ENCODE measurements at places on chromosomes 11 and 22.

- peak; percentile 68 for DNase-seq
Measured at GRCh38 chr22:50473088-50473487, 1.7 kb downstream of the SBF1 start.

GRCh38 chr11:119876841-119877240 lies 147.8 kb upstream of the NECTIN1 start:
- DNase-seq = no peak

GRCh38 chr11:31442086-31442485 lies 67.3 kb downstream of the IMMP1L start:
- no peak for DNase-seq

DNA sequence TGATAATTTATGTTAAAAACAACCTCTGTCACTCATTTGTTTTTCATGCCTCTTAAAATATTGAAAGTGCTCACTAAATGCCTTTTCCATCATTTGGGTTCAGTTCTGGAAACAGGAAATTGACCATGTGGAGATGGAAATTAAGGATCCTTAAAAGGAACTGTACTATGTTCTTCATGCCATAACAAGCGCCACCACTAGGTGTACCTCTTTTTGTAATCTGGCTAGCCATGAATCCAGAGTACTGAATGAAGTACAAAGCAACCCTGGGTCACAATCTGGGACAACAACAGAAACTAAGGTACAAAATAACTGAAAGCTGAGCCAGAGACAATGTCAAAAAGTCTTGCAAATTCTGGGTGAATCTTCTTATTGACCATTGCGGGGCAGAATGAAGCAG lies 559.1 kb downstream of the FAM181B start:
- no peak for DNase-seq

GRCh38 chr11:120180551-120181232 lies 30.1 kb upstream of the OAF start:
- DNase-seq = no peak

DNA sequence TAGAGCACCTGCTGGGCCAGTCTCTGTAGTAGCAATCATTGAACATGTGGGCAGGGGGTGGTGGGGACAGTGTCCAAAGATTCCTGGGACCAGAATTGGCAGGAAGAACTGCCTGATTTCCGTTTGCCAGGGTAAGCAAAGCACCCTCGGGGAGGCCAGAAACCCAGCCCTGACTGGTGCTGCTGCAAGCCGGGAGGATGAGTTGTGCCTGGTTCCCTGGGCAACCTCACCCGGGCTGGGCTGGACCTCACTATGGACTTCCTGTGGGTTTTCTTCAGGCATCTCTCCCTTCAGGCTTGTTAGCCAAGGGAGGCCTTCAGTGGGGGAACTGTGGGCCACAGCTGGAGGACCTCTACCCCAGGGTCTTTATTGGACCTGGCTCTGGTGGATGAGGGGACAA lies 8.0 kb upstream of the POU2F3 start:
- no peak for DNase-seq

GRCh38 chr22:34798605-34799004 lies 267.4 kb upstream of the ISX start:
- no peak for DNase-seq

DNA sequence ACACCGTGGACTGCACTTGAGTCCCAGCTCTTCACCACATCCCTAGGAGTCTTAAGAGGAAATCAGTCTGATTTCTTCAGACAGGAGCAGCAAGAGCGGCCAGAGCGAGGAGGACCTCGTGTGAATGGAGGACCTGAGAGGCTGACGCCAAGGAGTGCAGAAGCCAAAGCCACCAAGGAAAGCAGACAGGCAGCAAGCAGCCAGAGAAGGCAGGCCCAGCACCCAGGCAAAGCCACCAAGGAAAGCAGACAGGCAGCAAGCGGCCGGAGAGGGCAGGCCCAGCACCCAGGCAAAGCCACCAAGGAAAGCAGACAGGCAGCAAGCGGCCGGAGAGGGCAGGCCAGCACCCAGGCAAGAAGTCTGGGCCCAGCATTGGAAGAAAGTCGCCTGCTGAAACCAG lies 11.8 kb downstream of the CYB561A3 start:
- no peak for DNase-seq

- DNase-seq = no peak
Measured at GRCh38 chr11:3942956-3943497, 87.6 kb downstream of the STIM1 start.

DNA sequence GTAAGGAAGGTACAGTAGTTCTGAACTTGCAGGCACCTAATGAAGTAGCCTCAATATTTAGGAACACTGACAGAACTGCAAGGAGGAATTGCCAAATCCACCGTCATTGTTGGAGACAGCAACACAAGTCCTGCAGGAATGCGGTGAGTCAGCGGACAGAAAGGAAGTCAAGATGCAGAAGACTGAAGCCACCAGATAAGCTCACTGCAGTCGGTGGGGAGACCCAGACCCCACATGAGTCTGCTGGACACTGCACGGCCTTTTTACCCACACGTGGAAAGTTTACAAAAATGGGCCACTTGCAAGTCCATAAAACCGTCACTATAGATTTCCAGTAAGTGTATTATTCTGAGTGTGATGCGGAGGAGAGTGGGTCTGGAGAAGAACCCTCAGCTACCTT lies 1471.6 kb downstream of the TBC1D22A start:
- no peak for DNase-seq

GRCh38 chr11:106939157-106939556 lies 79.1 kb downstream of the GUCY1A2 start:
- DNase-seq = no peak

- DNase-seq = no peak
Measured at GRCh38 chr11:88709567-88709966, 356.2 kb downstream of the GRM5 start.

- DNase-seq = no peak
Measured at GRCh38 chr22:27195094-27195493, 537.7 kb downstream of the MIAT start.

GRCh38 chr11:70503468-70504221 lies 105.3 kb downstream of the CTTN start:
- DNase-seq = no peak

DNA sequence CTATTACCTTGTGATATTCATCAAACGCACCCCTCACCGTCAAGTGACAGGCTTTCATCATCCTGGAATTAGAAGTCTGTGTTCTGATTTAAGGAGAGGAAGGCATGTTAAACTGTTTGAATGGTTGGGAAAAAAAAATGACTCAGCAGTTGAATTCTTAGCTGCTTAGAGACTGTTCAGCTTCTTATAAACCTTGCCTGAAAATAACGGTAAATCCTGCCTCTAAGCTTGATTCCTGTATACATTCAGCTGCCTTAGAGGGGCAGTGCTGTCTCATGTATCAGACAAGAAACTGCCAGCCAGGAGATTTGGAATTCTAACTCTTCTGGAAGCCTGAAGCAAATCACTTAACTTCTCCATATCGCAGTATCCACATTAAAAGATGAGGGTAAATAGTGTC lies 437.4 kb downstream of the JRKL start:
- DNase-seq = no peak

GRCh38 chr11:32894149-32894827 lies 1.7 kb downstream of the QSER1 start:
- DNase-seq = peak; percentile 59

GRCh38 chr11:96338910-96339705 lies 3.9 kb downstream of the MAML2 start:
- peak; percentile 58 for DNase-seq

DNA sequence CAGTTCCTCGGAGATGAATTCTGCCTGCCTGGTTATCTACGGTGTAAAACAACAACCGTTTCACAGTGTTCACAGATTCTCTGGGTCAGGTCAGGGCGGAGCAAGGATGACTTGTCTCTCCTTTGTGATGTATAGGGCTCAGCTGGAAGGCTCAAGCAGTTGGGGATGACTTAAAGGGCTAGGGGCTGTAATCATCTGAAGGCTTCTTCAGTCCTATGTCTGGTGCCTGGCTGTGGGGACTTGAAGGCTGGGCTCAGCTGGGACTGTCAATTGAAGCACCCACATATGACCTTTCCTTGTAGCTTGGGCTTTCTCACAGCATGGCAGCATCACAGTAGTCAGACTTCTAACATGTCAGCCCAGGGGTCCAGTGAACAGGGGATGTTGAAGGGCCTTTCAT lies 29.3 kb downstream of the EIF3F start:
- DNase-seq = no peak

- no peak for DNase-seq
Measured at GRCh38 chr11:103529181-103529684, 420.0 kb downstream of the DYNC2H1 start.

DNA sequence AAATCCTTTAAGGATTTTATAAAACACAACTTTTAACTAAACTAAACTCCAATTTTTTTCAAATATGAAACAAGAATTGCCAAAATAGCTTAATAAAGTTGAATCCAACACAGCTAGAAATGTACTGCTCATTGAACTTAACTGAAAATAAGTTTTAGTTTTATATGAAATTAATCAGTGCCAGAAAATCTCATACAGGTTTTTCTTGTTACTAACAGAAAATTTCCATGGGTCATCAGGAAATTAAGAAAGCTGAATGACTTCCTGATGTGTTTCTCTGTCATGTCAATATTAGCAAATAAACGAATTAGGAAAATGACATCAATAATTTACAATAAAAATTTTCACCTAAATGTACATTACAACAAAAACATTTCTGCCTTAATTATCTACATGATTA lies 3.5 kb downstream of the CCDC73 start:
- DNase-seq = no peak
